ENCODE measurements at places on chromosomes 6 and 20.
A peak's percentile ranks its signal among the peaks of the same experiment; 100 is the strongest.

DNA sequence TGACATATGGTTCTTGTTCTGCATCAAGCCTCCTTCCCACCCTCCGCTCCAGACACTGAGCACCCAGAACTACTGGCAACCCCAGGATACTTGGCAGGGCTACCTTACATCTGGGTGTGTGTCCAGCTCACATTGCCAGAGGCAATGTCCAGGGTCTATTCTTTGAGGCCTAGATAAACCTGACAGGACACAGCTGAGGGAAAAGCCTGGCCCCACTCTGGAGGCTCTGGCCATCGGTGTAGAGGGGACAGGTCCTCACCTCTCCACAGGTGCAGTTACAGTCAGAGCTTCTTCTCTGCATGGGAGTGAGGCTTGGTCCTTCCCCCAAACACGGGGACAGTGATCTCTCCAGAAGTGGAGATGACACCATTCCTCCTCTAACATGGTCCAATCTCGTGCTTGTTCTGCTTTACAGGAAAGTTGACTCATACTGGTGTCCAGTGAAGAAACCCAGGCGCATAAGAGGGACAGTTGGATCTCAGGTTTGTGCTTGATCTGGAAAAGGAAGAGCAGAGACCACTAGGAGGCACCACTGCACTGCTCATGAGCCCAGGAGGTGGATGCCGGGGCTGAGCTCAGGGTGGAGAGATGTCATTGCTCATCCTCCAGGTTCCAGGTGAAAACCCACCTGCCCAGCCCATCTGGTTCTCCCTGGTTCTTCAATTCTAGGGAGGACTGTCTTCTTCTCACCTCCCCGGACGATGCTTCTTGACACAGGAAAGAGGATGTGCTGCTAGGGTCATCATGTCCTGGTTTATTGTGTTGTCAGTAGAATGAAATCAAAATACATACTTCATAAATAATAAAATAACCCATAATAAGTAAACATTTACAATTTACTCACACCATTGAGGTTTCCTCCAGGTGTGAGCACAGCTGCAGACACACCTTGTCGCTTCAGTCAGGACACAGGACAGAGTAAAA is 14.7 kb downstream of the HLA-F start:
- DNase-seq = peak; percentile 44

GRCh38 chr6:32085759-32086459 is 23.2 kb downstream of the TNXB start:
- DNase-seq = no peak

DNA sequence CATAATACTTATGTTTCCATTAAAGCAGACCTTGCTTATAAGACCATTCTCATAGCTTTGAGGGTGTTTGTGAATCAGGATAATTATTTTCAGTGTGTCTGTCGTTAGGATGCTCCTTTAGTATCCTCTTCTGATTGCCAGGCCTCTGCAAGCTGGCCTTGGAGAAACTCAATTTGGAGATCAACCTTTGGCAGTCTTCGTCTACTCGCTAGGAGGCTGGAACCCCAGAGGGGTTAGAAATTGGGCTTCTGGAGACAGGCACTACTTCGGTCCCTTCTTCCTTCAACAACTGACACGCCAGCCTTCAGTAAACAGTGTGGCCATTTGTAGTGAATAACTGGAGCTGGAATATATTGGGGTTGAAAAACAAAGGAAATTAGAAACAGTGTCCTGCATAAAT is 100.8 kb upstream of the CITED2 start:
- no peak for DNase-seq

DNA sequence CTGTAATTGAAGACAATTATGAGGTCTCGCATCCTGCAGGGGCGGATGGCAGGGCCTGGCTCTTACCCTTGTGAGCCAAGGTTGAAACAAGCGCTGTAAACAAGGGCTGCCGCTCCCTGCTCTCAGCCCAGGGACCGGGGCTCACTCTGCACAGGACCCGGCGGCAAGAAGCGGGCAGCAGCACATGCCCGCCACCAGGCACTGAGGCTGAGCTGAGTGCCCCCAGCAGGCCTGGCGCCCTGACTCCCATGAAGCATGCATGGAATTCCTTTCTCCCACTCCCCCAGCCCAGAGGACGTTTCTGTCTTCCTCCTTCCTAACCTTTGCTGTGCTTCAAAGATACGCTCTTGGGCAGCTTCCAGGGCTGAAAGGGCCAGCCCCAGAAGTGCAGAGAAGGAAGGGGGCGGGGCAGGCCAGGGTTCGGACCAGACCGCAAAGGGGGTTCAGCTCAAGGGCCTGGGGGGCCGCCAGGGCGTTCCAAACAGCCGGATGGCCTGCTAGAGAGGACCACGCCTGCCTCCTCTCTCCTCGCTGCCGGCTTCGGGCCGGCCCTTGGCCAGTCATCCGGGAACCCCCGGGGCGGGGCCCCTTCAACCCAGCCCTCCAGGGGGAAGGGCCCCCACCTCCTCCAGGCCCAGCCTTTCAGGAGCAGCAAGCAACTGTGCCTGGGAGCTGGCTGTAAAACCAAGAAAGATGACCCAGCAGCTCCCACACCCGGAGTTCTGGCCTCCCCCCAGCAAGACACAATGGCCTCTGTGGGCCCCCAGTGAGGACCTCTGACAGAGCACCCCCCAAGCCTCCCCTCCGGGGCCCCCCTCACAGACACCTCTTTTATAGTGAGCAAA is 109.9 kb downstream of the NOL4L start:
- DNase-seq = no peak

DNA sequence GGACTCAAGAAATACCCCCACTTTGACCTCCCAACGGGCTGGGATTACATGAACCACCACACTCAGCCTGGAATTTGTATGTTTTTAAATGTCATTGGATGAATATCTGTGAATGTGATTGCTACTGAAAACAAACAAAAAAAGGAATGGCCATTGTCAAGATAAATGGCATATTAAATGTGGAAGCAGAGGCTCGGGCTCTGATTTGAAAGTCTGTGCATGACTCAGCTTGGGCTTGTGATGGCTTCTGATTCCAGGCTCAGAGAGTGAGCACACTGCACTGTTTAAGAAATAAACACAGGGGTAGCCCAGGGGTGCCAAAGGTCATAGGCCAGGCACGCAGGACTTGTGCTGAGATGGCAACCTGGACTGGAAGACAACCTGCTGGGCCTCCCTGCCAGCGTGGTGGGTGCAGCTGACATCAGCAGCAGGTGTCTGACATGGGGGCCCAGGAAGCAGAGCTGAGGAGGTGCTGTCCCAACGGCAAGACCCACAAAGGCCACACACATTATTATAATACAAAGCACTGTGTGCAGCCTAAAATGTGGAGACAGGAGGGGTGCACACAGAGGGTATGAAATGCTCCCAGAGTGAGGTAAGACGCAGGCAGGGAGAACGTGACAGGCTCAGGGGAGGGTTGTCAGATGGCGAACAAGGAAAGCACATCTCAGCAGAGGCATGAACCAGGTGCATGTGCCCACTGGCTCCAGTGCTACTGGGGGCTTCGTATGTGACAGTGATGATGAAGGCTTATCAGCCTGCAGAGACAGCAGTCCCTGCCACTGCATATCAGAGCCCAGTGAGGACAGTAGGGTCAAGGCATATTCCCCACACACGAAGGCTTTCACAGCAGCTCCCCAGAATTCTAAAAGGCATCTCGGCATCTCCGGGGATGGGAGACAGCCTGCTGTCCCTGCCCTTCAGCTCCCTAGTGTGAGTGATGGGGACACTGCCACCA is 169.4 kb downstream of the SYNDIG1 start:
- no peak for DNase-seq

- no peak for DNase-seq
Observed at GRCh38 chr20:19770375-19770774, 12.3 kb downstream of the RIN2 start.

DNA sequence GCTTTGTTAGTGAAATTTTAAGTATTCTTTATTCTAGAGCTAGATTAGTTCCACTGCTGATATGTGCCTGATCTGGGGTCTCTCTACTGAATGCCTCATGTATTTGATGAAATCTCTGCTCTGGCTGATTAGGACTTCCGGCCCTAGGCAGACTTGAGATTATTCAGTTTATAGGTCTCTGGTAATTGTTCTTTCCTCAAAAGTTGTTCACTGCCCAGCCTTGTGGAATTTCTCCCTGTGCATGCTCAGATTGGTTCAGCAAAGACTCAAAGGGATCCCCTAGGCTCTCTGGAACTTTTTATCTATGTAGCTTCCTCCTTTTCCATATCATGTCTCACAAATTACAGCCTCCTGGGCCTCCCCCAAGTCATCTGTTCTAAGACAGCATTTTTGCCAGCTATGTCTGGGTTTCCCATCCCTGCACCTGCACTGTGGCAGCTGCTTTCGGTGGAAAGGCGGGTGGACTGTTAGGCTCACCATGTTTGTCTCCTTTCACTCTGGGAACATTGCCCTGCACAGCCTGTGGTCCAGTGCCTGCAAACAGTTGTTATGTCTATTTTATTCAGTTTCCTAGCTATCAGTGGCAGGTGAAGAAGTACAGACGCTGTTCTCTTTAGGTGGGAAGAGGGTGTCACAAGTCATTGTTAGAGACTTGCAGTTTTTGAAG is 73.7 kb downstream of the RPP40 start:
- DNase-seq = no peak

- DNase-seq = no peak
Observed at GRCh38 chr6:26241033-26241895, 123.7 kb upstream of the BTN3A2 start.

DNA sequence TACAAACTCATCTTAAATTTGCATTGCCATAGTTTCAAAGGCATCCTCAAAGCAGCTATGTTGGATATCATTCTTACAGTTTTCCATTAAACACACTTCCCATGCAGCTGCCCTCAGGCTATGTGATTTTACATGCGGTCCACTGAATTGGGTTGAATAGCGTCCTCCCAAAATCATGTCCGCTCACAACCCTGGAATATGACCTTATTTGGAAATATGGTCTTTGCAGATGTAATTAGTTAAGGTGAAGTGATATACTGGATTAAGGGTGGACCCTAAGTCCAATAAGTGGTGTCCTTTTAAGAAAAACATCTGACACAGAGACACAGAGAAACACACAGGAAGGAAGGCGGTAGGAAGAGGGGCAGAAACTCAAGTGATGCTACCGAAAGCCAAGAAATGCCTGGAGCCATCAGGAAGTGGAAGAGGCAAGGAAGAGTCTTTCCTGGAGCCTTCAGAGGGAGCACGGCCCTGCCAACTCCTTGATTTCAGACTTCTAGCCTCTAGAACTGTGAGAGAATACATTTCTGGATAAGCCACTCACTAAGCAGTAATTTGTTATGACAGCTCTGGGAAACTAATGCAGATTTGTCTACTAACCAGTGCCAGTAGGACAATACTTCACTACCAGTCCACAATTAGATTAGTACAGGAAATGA is 42.7 kb upstream of the NHSL1 start:
- DNase-seq = no peak

GRCh38 chr6:44333273-44333919 is 9.1 kb upstream of the SPATS1 start:
- DNase-seq = no peak

DNA sequence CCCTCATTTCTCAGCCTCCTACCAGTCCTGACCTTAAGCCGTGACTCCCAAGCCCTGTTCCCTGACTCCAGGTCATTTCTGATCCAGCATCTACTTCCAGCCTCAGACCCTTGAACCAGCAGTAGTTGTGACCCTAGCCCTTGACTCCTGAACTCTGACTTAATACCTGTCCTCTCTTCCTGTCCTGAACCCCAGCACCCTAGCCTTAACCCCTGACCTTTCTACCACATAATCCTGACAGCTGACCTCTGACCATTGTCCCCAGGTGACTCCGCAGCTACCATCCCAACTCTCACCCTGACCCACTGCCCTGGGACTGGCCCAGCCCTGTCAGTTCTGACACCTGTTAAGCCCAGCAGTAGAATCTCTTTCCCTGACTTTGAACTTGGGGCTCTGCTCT is 42.1 kb downstream of the MYH7B start:
- DNase-seq = no peak

DNA sequence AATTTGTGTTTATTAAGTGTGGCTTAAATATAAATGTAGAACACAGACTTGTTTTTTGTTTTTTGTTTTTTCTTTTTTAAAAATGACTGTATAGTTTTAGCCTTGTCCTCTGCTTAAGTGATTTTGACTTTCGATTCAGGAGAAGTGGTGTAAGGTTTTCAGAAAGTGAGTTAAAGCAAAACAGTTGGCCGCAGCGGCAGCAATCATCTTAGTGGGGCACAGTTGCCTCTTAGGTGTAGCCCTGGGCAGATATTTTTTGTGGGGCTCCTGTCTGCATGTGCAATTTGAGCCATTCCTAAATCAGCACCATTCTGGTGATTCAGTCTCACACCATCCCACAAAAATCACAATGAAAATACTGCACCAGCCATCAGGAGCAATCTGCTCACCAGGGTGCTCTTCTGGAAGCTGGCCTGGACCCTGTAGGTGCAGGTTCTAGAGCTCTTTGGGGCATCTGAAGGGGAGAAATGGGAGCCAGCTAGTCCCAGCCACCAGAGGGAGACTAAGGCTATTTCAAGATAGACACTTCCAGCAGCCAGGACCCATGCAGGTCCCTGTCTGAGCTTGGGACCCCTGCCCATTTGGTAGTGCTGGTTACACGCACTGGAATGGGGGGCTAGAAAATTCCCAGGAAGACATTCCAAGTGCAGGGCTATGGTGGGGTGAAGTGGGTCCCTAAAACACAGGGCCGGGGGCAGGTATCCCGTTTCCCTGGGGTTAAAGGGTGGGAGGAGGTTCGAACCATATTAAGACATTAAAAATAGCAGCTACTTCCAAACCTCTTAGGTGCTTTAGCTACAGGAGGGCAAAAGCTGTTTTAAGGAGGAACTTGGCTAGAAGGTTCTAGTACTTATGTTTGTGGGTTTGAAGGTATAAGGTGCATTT is 156.6 kb downstream of the NFATC2 start:
- no peak for DNase-seq

DNA sequence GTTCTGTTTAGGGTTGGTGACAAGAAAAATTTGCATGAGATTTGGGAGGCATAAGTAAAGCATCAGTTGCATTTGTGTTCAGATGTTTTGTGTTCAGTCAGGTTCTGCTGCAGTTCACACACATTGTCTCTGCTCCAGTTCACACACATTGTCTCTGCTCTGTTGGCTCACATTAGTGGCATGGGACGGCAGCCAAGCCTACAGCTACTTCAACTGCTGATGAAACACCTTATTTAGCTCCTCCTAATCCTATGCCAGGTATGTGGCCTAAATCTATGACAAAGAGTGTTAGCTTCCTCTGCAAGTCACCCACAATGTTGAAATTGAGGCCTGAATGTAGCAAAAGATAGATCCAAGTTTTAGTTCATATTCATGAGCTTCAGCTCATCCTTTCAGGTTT is 278.1 kb upstream of the SYNCRIP start:
- no peak for DNase-seq

DNA sequence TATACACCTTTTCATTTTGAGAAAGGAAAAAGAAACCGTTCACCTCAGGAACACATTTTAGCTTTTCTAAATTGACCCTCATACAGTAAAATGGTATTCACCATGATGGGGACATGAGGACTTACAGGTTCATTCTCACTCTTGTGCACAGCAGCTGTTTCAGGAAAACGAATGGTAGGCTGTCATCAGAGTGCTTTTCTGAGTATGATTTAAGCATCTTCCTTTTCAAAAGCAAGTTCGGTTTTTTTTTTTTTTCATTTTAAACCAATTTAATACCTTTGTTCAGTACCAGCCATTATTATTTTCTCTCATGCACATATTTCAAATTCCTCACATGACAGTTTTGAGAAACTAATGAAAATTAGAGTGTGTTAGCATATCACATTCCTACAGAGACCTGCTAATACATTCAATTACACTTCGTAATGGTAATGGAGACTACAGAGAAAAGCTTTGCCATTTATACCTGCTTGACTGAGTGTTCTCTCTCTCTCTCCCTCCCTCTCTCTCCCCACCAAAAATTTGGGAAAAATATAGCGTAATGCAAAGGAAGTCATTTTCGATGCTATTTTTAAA is 129.2 kb downstream of the SAMD5 start:
- DNase-seq = no peak

Data from activated CD8-positive, alpha-beta memory T cell treated with anti-CD3 and anti-CD28 coated beads for 4 hours (primary cell).